ENCODE measurements at places on chromosomes 4 and X.
A peak's percentile ranks its signal among the peaks of the same experiment; 100 is the strongest.

GRCh38 chrX:148722966-148723365 lies 222.5 kb downstream of the AFF2 start:
- DNase-seq: no peak

GRCh38 chr4:163251204-163251603 lies 81.2 kb downstream of the NPY1R start:
- DNase-seq: no peak

DNA sequence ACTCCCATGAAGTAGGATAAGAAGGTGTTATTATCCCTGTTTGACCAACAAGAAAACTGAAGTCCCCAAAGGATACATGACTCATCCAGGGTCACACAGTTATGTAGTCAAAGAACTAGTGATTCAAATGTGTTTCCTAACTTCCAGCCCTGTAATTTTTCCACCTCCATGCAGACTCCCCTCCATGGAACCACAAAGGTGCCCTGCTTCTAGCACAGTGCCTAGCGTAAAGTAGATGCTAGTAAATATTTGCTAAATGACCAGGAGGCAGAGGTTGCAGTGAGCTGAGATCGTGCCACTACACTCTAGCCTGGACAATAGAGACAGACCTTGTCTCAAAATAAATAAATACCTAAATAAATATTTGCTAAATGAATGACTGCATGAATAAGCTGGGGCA lies 55.8 kb downstream of the FRMPD3 start:
- DNase-seq: no peak

- DNase-seq: no peak
Observed at GRCh38 chr4:173998471-173999144, 284.9 kb downstream of the FBXO8 start.

- DNase-seq: no peak
Observed at GRCh38 chr4:94477227-94477626, 25.5 kb downstream of the PDLIM5 start.

GRCh38 chr4:81471588-81472280 lies at the start of gene RASGEF1B:
Gene RASGEF1B, minus strand, starts transcription at chr4:81471907. Its CDS starts 12,399 bp downstream, at chr4:81459508.
- peak; percentile 89 for DNase-seq

GRCh38 chr4:32519060-32519459 lies 1798.9 kb downstream of the PCDH7 start:
- DNase-seq: no peak

- DNase-seq: no peak
Observed at GRCh38 chr4:139738846-139739613, 73.4 kb downstream of the MGST2 start.

- no peak for DNase-seq
Observed at GRCh38 chr4:23036503-23036902, 343.8 kb downstream of the GBA3 start.

- no peak for DNase-seq
Observed at GRCh38 chr4:169253113-169253671, 17.6 kb downstream of the SH3RF1 start.

DNA sequence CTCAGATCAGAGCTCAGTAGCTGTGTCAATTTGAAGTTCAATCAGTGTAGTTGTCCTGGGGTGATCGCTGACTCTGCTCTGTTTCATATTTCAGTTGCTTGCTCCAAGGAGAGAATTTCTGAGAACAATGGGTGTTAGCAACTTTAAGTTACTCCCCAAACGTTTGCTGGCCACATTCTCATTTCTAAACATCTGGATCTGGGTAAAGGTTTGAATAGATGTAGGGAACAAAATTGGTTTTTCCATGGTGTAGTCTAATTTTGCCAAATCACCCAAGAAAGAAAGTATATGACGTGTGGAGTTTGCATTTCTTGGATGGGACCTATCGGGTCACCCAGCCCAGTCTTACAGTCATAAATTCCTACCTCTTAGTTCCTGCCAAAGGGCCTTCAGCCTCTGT lies 103.7 kb downstream of the AKAP4 start:
- no peak for DNase-seq

- DNase-seq: no peak
Observed at GRCh38 chr4:165394275-165394674, 15.5 kb downstream of the CPE start.

DNA sequence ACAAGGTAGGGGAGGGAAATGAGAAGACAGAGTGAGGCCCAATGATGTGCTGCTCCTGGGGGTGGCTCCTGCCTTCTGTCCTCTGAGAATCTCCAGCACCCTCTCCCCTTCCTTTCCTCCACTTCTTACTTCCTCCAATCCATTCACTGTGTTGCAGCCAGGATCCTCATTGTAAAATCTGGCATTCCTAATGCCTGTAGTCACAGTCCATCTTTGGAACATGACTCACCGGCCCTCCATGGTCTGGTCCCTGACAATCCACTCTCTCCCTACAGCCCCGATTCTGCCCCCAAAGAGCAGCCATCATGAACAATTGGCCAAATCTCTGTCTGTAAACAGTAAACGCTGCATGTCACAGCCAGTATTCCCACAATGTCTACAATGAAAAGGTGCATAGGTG lies 72.9 kb downstream of the CLNK start:
- no peak for DNase-seq

DNA sequence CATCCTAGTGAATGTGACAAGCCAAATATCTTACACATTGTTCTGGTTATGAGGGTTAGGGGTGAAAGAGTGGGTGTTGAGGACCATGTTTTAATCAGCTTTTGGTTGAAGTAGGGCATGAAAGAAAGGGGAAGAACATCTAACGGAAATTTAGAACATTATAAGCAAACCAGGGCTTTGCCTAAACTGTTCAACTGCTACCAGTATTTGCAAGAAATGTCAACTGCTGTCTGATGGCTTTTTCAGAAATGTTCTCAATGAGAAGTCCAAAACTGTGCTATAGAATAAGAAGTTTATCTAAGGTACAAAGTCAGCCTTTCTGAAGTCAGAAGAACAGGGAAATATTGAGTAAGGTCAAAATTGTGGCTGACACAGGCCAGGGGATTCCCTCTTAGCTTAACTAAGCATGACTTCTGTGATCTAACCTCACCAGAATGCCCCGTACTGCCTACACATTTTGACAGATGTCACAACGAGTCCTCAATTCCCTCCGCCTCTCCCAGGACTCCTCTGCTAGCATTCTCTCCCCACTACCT lies 67.1 kb downstream of the DTHD1 start:
- DNase-seq: no peak

GRCh38 chr4:22897520-22898108 lies 204.9 kb downstream of the GBA3 start:
- no peak for DNase-seq

- DNase-seq: no peak
Observed at GRCh38 chr4:112759313-112759712, 122.4 kb downstream of the LARP7 start.

DNA sequence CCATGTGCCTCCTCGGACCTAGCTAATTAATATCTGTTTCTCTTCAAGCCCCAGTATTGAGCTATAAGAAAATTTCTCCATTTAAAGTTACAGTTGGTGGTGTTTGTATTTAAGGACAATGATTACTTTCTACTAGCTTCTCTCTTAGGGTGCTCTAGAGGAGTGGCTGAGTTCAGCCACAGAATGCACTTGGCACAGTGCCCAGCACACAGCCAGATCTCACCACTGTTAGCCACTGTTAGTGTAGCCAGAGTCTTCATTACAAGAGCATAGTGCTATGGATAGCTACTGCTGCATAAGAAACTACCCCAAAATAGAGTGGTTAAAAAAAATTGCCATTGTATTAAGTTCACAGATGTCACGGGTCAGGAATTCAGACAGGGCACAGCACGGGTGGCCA lies 421.3 kb downstream of the BCOR start:
- no peak for DNase-seq

DNA sequence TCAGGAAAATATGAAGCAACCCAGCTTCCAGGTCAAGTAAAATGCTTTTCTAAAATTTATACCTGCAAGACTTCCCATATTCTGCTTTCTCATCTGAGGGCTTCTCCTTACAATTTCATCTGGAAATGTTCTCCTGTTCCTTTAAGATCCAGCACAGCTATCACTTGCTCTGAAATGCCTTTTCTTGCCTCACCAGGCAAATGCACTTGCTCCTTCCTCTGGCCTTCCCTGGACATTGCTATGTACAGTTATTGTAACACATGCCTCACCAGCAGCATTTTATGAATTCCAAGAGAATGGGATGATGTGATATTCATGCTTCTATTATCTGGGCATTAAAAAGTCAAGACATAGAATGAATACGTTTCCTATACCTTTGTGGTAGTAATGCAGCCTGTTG lies 842.1 kb upstream of the INTU start:
- DNase-seq: no peak

DNA sequence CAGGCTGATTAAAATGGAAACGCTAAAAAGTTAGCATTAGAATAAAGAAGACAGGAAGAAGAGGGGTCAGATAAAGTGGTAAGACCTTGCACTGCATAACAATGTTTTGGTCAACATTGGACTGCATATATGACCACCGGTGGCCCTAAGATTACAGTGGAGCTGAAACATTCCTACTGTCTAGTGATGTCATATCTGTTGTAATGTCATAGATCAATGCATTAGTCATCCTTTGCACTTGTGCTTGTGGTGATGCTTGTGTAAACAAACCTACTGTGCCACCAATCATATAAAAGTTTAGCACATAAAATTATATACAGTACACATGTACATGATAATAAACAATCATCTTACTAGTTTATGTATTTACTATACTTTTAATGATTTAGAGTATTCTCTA lies 73.0 kb downstream of the TMEM165 start:
- no peak for DNase-seq

DNA sequence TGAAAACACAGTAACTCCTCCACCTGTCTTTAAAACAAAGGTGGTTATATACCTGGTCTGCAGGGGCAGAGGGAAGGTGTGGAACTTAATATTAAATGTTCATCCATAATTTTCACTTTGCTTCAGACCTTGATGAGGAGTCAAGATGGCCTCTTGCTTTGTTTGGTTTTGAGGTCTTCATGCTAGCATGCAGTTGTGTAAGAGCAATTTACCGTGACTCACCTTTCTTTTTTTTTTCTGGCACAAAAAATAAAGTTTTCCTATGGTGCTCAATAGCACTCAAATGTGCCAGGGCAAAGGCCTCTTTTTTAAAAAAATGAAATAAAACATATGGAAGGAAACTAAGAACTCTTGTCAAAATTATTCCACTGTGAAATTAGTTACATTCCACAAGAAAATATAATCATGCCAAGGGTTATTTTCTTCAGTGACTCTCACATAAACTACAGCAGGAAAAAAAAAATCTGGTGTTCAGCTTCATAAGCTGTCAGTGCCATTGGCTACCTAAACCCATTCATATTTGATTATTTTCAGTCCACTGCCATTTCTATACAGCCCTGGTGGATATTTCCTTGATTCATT lies 128.2 kb downstream of the SLC7A11 start:
- DNase-seq: no peak

- no peak for DNase-seq
Observed at GRCh38 chr4:11299016-11299415, 129.7 kb downstream of the HS3ST1 start.

GRCh38 chr4:173167758-173168395 lies 734 bp upstream of the GALNT7 start:
- DNase-seq: peak; percentile 45

GRCh38 chr4:105837037-105837436 lies 58.2 kb upstream of the NPNT start:
- no peak for DNase-seq
